ENCODE measurements at places on chromosomes 1 and 21.

DNA sequence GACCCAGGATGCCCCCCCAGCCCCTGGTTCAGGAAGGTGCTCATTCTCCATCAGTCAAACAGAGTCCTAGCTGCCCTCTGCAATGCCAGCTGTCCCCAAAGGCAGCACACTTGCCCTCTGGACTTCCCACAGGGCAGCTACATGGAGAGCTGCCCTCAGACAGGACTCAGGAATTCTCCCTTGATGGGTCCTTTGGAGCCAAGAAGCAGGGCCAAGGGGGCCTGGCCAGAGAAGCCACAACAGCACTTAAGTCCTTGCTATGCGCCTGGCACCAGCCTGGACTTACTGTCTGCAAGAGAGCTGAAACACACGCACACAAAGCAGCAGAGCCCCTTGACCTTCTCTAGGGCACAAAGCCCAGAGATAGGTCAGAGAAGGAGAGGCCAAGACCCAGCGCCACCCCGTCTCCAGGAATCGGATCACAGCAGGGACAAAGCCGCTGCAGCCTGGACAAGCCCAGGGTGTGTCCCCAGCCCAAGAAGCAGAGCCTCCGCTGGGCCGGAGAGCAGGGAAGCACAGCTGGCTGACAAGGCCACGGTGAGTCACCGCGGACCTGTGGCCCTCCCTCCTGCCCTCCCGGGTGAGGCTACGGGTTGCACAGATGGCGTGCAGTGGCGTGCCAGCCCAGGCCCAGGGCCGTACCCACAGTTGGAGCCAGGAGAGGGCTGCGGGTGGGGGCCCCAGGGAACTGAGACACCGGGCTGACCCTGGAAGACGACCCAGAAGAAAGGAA lies 1.7 kb downstream of the WNT9A start:
- DNase-seq = no peak

GRCh38 chr1:43505077-43505780 lies 25.5 kb upstream of the PTPRF start:
- DNase-seq = no peak

DNA sequence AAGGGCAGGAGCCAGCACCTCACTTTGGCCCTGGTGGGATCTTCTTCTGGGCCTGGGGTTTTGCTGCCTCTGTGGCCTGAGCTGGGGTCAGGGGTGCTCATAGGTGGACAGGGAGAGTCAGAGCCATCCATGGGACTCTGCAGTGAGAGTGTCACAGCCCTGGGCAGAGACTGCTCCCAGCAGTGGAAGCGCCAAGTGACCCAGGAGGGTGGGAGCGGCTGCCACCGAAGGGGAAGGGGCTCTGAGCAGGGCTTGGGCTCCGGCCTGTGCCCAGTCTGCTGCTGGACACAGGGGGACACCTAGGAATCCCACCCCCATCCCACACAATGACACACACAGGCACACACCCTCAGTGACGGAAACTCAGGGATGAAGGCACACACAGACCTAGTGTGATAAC lies 368 bp downstream of the CLCNKB start:
- DNase-seq = no peak

DNA sequence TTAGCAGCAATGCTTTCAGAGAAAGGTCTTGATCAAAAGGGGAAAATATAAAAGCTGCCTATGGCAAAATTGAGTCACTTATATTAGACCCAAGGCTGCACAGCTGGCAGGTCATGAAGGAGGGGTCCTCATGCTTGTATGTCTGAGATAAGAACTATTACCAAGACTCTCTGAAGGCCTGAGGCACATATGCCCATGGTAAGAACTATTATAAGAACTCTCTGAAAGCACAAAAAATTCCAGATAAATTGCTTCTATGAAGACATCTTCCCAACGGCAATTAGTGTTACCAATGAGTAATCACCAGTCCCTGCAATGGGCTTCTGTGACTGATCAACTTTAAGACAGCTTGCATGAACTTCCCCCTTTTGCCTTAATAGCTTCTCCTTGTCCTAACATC lies 42.8 kb upstream of the LRIF1 start:
- no peak for DNase-seq

- no peak for DNase-seq
Observed at GRCh38 chr1:152397474-152397873, 16.6 kb downstream of the CRNN start.

GRCh38 chr1:230749150-230749549 lies 2.0 kb downstream of the CAPN9 start:
- no peak for DNase-seq

DNA sequence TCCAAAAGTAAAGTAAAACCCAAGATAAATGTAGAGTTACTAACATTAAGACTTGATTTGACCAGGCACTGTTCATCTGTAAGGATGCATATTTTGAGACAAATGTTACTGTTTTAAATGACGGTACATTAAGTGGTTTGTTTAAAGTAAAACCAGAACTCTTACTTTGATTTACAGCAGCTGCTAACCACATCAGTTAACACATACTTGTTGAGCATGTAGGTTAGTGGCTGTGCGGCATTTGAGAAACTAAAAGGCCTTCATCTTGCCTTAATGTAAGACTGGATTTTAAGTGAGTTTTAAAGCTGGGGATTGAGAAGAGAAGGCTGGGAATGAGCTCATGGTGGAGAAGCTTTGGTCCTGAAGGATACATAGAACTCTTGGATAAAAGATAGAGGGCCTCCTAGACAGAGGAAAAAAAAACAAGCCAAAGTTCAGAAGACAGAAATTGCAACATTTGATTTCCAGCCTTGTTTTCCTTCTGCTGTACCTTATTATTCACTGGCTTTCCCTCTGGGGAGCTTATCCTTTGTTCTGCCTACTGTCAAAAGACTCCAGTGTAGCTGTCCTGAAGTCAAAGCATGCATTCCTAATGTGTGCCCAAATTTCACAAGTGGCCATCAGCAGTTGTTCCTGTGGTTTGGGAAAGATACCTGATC lies 66.6 kb downstream of the MTR start:
- DNase-seq = no peak

DNA sequence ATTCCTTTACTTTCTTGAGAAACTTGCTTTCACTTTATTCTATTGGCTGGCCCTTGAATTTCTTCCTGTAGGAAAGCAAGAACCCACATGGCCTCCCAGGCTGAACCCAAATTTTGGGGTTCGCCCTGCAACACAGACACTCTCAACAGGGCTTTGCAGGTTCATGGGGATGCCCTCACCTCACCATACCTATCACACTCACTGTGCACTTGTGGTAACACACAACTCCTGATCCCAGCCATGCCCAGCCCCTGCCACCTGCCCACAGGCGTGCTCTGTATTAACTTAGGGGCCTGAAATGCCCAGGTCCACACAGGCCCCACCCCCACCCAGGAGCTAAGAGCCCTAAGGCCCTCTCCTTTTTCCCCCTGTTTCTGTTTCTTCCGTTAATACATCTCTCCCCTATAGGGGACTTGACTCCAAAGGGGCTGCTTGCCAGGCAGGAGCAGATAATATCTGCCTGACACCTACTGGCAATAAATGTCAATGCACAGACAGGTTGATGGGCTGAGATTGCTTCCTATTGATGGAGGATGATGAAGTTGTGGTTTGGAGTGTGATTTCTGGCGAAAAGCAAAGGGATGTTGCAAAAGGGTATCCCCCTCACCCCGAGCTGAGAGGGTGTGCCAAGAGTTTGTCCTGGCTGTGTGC lies 171.5 kb downstream of the AJAP1 start:
- no peak for DNase-seq

GRCh38 chr1:26112407-26112775 lies 767 bp downstream of the PDIK1L start:
- DNase-seq = no peak

- DNase-seq = no peak
Observed at GRCh38 chr1:9729523-9729922, 78.0 kb downstream of the PIK3CD start.

DNA sequence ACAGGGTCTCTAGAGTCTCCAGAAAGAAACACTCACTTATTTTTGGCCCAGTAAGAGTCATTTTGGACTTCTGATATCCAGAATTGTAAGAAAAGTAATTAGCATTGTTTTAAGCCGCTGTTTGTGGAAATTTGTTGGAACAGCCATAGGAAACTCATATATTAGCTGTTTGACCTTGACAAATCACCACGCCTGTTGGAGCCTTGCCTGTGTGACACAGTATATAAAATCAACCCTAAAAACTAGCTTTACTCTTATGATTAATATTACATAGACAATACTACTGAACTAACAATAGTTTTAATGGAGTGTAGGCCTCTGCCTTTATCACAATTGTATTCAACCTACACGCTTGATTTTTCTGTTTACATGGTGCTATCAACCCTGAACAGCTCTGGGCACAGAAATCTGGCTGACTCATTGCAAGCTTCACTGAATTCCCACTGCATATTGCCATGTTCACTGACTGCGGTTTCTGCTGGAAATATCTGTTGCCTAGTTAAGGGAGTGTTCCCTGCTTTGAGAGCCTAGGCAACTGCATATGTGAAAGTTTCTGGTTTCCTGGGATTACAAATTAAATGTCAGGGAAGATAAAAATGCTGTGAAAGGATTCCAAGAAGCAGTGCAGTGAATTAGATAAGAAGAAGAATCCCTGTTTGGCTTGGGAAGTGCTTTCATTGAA lies 419.5 kb upstream of the DEPDC1 start:
- DNase-seq = no peak

- no peak for DNase-seq
Observed at GRCh38 chr1:46490656-46491442, 1.2 kb downstream of the DMBX1 start.

DNA sequence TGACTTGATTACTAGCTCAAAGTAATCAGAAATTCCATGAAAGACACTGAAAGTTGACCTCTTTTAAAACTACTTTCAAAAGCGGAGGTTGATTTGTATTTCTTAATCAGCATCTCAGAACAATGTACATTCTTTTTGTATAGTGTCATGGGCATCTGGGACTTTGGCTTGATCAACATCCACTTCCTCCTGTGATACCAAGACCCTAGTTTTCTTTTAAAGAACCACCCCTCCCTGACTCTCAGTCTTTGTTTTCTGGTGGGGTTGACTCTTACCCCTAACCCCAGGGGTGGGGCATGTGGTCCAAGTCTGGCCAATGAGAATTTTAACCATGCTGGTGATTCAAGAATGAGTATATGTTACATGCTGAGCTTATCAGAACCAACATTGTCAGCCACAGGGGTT lies 21.7 kb upstream of the IRF2BP2 start:
- no peak for DNase-seq

DNA sequence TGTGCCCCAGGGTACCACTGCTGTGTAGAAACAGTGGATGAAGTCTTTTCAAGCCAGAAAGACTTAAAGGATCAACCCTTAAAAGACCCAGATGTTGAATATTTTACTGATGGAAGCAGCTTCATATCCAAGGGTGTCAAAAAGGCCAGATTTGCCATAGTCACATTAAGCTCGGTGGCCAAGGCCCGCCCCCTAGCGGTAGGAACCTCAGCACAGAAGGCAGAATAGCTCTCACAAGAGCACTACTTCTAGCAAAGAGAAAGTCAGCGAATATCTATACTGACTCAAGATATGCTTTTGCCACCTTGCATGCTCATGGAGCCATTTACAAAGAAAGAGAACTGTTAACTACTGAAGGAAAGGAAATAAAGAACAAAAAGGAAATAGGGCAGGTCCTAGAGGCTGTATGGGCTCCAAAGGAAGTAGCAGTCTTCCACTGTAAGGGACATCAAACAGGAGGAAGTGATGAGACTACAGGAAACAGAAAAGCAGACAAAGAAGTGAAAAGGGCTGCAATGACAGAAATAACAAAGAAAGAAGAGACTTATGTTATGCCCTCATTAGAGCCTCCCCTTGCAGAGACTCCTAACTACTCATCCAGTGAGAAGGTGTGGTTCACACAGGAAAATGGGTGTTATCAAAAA lies 90.5 kb downstream of the LIPI start:
- no peak for DNase-seq

GRCh38 chr1:202208351-202208857 lies 14.8 kb downstream of the LGR6 start:
- no peak for DNase-seq

- no peak for DNase-seq
Observed at GRCh38 chr1:177849579-177850290, 120.1 kb downstream of the SEC16B start.

DNA sequence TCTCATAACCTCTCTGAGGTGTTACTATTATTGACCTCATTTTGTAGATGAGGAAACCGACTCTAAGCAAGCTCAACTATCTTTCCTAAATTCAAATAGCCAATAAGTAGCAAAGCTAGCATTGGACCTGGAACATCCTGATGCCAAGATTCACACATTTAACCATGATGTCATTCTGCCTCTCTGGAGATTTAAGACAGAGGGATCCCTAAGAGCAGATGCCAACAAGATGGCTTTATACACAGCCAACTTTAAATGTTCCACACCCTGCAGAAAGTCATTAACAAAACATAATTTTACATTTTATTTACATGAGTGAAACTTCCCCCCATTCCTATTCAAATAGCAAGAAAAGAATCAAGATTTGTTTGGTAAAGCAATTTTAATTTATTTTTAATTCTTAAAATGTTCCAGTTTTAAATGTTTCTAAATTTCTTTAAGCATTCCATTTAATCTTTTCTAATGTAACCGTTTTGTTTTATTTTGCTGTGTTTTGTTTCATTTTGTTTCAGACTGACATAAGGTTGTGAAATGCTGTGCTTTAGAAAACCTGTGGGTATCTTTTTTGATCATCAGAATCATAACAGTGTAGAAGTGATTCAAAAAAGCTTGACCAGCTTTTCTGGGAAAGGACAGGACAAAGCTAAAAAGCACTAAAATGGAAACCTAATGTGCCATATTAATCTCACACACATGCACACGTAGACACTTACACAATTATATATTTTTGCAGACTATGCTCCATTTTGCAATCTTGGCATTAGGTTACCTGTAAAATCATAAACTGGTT lies 7.6 kb upstream of the VAV3 start:
- no peak for DNase-seq

GRCh38 chr1:22088331-22088730 lies 35.8 kb downstream of the CDC42 start:
- no peak for DNase-seq

DNA sequence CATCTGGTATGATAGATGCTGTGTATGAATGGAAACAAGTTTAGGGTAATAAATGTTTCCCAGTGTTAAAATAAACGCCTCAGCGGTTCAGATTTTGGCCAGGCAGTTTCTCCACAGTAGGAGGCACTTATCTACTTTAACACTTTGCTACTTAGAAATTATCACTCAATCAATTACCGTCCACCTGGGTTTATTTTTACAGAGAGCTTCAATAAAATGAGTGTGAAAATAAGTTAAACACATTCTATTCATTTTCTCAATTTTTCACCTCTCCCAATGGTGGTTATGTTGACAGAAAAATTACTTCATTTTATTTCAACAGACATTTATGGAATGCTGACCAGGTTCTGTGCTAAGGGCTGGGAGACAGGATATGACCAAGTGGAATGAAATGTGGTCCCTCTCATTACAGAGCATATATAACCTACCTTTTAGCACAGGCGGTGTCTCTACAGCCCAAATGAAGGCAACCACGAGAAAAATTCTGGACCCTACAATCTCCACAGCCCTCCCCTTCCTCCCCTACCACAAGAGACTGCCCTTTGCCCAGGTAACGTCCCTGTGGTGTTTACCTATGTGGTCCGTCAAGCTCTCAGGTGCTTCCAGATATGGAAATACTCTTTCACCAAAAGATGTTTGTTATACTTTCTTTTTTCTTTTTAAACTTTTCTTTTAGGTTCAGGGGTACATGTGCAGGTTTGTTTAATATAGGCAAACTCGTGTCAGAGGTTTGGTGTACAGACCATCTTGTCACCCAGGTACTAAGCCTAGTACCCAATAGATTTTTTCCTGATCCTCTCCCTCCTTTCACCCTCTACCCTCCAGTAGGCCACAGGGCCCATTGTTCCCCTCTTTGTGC lies 105.5 kb downstream of the HLCS start:
- DNase-seq = no peak

GRCh38 chr1:40155135-40155534 lies 6.1 kb upstream of the RLF start:
- DNase-seq = no peak
